ENCODE measurements at places on chromosomes 7 and 10.

- no peak for DNase-seq
These were observed 358.7 kb downstream of the ELMO1 start for GRCh38 chr7:37089972-37090371.

GRCh38 chr10:1977461-1977860, 240.1 kb upstream of the ADARB2 start:
- DNase-seq = no peak

- DNase-seq = no peak
These were observed 36.0 kb upstream of the CUX1 start for GRCh38 chr7:101781439-101781838.

GRCh38 chr7:95264363-95264891, 59.9 kb downstream of the PON1 start:
- no peak for DNase-seq

- no peak for DNase-seq
These were observed 63.3 kb downstream of the ZNF777 start for GRCh38 chr7:149397470-149398043.

- DNase-seq = peak; percentile 6
These were observed 13.1 kb upstream of the PDK4 start for GRCh38 chr7:95609277-95609971.

DNA sequence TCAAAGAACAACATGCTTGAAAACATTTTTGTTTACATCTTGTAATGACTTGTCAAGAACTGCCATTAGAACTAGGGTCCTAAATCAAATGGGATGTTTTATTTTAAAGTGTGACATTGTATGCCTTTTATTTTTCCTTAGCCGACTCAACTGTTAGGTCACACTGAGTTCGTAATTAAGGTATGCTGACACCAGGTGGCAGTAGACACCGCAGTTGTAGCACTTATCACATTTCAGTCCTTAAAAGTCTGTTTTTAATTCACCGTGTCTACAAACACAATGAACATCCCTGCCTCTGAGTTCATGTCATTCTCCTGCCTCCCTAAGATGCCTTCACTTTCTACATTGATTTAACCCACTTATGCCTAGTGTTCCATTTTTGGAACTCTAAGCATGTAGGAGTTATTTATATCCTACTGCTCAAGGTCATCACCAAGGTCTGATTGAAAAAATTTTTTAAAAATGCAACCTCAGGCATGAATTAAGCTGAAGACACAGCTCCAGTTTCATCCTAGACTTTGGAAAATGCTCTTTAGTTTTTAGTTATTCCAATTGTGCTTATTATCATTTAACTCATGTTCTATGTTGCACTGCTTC, 186.1 kb downstream of the BMPER start:
- no peak for DNase-seq

- DNase-seq = no peak
These were observed 27.4 kb upstream of the PCBD1 start for GRCh38 chr10:70915806-70916205.

DNA sequence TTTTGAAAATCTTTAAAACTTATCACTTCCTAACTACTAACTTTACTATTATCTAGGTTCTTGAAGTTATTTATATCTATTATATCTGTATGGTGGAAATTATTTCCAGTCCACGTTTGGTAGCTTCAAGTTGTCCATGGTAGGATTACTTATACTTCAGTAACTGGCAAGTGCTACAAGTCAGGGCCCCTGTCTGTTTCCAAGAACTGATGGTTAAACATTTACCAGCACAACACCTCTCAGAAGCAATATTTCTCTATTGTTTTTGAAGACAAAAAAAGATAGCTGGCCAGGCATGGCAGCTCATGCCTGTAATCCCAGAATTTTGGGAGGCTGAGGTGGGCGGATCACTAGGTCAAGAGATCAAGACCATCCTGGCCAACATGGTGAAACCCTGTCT, 240.4 kb upstream of the RHOBTB1 start:
- DNase-seq = no peak

DNA sequence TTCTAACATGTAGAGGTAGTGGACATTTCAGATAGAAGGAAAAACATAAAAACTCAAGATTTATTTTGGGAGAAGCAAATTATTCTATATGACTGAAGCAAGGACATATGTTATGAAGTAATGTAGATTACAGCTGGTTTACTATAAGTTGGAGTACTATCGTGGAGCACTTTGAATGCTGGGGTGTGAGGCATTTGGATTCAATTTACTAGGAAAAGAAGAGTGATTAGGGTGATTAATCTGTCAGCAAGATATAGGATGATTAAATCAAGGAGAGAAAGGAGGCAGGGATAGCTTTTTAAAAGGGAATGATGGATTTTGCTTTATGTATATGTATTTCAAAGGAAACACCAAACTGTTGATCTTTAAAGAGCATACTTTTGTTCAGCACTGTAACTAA, 318.4 kb upstream of the KAT6B start:
- DNase-seq = no peak

- no peak for DNase-seq
These were observed 219.5 kb downstream of the PAXIP1 start for GRCh38 chr7:154783281-154783909.

DNA sequence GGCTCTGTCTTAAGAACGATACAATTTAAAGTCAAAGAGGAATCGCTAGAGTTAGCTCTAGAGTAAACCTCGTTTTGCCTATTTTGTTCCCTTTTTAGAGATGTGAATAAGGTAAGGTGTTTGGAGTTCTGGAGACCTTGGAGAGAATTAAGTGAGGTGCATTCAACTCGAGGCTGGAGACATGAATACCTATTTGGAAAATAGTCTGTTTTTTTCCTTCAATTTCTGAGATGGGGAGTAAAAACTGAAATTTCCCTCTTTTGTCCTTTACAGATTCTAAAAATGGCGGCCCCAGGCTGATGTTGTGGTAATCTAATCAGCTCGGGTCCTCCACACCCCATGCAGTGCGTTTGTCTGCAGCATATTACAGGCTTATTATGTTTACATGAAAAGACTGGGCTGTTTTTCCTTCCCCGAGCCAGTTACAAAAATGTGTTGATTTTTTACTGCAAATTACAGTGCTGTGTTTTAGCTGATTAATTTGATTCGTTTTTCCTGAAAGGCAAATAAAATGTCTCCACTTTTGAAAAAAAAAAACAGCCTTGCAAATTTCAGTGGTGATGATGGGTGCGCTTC, 1.5 kb downstream of the KMT2E start:
- DNase-seq = peak; percentile 33

DNA sequence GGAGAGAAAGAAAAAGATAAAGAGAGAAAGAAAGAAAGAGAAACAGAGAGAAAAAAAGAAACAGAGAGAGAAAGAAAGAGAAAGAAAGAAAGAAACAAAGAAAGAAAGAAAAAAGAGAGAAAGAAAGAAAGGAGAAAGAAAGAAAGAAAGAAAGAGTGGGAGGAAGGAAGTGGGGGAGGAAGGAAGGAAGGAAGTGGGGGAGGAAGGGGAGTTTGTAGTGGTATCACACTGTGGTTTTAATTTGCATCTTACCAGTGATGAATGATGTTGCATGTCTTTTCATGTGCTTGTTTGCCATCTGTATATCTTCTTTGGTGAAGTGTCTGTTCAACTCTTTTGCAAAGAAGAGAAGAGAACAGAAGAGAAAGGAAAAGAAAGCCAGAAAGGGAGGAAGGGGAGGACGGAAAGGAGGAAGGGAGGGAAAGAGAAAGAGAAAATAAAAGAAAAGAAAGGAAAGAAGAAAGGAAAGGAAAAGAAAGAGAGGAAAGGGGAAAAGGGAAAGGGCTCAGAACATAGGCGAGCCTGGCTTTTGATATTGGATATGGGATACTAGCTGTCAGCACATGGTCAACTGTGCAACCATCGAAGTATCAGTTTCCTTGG, 79.2 kb upstream of the FRMD4A start:
- no peak for DNase-seq

- no peak for DNase-seq
These were observed 87.5 kb downstream of the NEBL start for GRCh38 chr10:20809631-20810030.

DNA sequence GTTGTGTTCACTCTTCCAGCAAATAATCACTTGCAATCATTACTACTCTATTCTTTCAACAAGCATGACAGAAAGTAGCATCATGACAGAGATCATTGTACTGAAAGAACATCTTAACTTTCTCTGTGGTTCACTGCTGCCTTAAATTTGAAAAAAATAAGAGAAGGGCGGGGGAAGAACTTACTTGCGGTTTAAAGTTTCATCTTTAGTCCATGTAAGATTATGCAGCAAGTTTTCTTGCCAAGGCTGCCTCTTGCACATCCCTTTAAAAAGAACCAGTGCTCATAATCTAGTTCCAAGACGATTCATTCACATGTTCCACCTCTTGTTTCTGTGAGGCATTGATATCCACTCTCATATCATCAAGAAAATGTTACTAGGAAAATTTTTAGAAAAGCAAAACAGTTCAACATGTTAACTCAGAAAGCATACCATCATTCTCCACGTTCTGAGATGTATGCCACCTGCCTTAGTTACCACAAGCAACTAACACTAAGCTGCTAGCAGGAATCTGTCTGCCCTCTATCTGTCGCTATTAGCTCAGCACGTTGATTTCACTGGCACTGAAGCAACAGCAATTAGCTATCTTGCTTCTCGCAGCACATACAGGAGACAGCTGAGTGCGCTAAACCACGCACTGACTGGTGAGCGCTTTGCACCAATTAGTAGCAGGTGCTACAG, at the start of gene PCDH15:
PCDH15 (minus strand) TSS at position 491 of the 681 bp plus-strand sequence. CDS start 136,969 bp downstream, outside the sequence.
- DNase-seq = no peak

DNA sequence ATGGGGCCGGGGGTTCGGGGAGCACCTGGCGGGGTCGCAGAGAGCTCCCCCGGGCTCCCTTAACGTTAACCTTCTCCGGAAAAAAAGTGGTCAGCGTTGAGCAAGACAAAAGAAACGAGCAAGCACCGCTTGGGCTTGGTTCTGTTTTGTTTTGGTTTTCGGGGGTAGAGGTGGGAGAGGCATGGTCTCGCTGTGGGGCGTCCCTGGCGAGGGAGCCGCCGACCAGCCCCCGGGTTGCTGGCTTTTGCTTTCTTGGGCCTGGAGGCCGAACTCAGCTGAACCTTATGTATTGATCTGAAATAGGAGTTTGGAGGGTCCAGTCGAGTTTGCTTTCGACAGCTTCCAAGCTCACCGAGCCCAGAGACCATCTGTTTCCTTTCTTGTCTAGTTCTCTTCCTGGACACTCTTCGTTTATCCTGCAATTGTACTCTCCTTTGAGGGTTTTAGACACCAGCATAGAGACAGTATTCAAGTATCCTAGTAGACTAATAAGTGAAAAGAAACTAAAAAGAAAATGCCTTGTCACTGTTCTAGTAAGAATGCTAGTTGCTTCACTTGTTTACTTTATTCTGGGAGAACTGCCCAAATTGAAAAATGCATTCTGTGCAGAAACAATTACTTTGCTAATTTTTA, 980 bp downstream of the FHIP2A start:
- DNase-seq = peak; percentile 27

GRCh38 chr10:72385724-72386123, 31.0 kb upstream of the DNAJB12 start:
- DNase-seq = no peak

- DNase-seq = peak; percentile 62
These were observed 4.6 kb upstream of the C10orf95 start for GRCh38 chr10:102455893-102456471.

- no peak for DNase-seq
These were observed 2.8 kb downstream of the ZNF248 start for GRCh38 chr10:37854626-37855025.

GRCh38 chr7:105096306-105096705, 82.3 kb downstream of the KMT2E start:
- no peak for DNase-seq

GRCh38 chr7:155921804-155922066, 109.5 kb upstream of the SHH start:
- DNase-seq = no peak

GRCh38 chr7:130884437-130885417, 150.7 kb upstream of the KLF14 start:
- no peak for DNase-seq

- DNase-seq = no peak
These were observed 578.7 kb upstream of the NRP1 start for GRCh38 chr10:33913194-33913593.

DNA sequence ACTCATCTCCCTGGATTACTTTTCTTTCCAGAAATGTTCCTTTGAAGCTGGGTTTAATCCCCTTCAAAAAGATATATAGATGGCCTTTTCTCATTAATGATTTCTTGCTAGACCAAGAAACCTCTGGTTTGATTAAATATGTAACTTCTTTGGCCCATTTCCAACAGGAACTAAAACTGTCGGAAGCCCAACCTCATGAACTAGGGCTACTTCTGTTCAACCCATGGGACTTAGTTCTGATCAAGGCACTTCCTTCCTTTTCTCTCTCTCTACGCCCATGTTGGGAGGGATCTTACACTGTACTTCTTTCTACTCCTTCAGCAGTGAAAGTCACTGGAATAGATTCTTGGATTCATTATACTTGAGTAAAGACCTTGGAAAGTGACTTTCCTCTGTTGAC, 83.6 kb downstream of the TMEM106B start:
- no peak for DNase-seq

DNA sequence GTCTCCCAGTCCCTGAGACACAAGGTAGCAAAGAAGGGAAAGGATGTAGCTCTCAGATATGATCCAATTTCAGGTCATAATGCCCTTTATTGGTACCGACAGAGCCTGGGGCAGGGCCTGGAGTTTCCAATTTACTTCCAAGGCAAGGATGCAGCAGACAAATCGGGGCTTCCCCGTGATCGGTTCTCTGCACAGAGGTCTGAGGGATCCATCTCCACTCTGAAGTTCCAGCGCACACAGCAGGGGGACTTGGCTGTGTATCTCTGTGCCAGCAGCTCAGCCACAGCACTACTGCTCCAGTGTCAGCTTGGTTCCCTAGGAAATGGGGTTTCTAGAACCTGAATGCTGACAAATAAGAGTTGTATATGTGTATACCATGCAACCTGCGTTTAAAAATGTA, 74.6 kb upstream of the PRSS58 start:
- no peak for DNase-seq
